ENCODE measurements at places on chromosomes 4 and X. TPM values are rescaled to one million over a fixed set of nuclear protein-coding genes. Genes with fewer than 3 reads are reported as not detected.

The ATP2B3 gene
- total RNA-seq = not detected

The STATH gene
- total RNA-seq = not detected

The FAM9C gene
- total RNA-seq = not detected

The KLHL34 gene
- total RNA-seq = 0.25 TPM

The CT45A2 gene
- not detected for total RNA-seq

The LRPAP1 gene
- total RNA-seq = 97.4 TPM

The MUC7 gene
- total RNA-seq = not detected

The SOD3 gene
- not detected for total RNA-seq

Data from CD8-positive, alpha-beta T cell (primary cell).